ENCODE measurements at places on chromosomes 13 and 19.

GRCh38 chr13:30965380-30965779, 32.9 kb downstream of the TEX26 start:
- DNase-seq, result no peak

DNA sequence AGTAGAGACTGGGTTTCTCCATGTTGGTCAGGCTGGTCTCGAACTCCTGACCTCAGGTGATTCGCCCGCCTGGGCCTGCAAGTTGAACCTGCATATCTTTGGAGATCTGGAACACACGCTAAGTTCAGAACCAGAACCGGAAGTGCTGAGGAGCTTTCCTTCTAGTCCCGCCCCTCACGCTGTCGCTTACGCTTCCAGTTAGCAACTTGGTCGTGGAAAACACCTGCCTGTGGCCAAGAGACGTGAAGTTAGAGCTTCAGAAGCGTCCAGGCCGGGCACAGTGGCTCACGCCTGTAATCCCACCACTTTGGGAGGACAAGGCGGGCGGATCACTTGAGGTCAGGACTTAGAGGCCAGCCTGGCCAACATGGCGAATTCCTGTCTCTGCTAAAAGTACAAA, 15.0 kb upstream of the ZNF57 start:
- DNase-seq, result no peak

GRCh38 chr13:71610876-71611275, 256.1 kb downstream of the DACH1 start:
- no peak for DNase-seq

GRCh38 chr19:12828494-12828893, 5.9 kb downstream of the RTBDN start:
- DNase-seq, result no peak

GRCh38 chr13:114241918-114242317, 7.2 kb downstream of the CDC16 start:
- DNase-seq, result no peak

DNA sequence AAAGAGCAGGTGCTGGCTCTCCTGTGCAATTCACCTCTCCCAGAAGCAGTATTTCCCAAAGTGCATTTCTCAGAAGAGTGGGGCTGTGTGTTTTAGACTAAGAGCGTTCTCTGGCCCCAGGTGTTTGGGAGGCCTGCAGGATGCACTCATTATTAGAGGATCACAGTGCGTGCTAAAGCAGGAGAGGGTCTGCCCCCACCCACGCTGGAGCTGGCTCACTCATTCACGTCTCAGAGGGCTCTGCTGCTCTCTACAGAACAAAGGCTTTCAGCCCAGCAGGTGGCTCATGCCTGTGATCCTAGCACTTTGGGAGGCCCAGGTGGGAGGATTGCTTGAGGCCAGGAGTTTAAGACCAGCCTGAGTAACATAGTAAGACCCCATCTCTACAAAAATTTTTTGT, 756.7 kb downstream of the UQCRFS1 start:
- no peak for DNase-seq

- no peak for DNase-seq
Measured at GRCh38 chr19:43460362-43461016, 4.9 kb downstream of the LYPD3 start.

DNA sequence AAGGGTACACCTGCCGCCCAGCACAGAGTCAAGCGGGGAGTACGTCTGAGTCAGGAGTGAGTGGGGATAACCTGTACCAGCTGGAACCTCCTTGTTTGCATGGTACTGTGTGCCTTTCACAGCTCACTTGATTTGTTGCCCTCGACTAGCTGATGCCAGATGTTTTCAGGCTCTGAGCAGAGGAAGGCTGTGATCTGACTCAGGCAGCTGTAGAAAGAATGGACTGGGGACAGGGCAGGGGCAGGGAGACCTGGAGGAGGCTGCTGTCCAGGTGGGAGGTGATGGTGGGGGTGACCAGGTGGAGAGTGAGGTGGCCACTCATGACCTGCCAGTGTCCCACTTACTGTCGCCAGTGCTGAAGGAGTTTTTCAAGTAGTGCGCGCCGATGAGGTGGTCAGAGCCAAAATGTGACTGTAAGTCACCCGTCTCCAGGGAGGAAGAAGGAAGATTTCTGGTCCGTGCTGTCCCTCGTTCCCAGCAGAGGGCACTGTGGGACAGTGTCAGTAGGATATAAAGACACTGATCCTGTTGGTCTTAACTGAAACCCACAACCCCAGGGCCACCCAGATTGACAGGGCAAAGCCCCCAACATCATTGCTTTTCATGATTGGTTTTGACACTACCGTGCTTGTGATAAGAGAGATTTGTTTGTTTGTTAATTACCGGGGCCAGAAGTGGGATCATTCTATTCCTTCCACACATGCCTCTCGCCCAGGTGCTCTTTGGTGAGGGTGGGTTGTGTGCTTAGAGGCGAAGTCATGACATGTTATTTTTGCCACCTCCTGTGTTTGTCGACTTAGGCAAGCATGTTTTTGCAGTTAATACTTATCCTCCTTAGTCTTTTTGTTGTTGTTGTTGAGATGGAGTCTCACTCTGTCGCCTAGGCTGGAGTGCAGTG, 128.4 kb downstream of the DPF1 start:
- DNase-seq, result peak; percentile 26

- no peak for DNase-seq
Measured at GRCh38 chr13:100951016-100951415, 276.4 kb upstream of the TMTC4 start.

DNA sequence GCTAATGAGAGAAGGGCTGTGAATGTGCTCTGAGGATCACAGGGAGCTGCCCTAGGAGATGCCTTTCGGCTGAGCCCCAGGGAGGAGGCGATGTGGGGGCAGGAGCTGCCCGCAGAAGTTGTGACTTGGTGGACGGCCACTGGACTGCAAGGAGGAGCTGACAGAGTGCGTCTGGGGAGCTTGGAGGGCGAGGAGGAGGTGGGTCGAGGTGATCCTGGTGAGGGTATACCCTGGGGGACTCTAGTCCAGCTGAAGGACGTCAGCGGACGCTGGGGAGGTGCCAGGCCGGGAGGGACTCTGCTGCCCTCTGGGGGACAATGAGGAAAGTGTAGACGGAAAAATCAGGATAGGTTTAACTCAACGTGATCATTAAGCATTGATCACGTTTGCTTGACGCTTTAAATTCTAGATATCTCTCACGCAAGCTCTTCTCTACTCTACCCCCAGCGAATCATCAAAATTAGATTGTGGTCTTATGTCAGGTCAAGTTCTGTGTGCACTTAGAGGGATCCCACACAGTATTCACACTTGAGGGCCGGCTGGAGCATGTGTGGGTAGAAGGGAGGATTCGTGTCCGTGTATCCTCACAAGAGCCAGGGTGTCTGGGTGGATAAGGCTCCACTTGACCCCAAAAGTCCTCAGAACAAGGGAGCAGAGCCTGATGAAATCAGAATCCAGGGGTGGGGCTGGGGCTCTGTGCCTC, 3.3 kb upstream of the CEACAM7 start:
- DNase-seq, result no peak

DNA sequence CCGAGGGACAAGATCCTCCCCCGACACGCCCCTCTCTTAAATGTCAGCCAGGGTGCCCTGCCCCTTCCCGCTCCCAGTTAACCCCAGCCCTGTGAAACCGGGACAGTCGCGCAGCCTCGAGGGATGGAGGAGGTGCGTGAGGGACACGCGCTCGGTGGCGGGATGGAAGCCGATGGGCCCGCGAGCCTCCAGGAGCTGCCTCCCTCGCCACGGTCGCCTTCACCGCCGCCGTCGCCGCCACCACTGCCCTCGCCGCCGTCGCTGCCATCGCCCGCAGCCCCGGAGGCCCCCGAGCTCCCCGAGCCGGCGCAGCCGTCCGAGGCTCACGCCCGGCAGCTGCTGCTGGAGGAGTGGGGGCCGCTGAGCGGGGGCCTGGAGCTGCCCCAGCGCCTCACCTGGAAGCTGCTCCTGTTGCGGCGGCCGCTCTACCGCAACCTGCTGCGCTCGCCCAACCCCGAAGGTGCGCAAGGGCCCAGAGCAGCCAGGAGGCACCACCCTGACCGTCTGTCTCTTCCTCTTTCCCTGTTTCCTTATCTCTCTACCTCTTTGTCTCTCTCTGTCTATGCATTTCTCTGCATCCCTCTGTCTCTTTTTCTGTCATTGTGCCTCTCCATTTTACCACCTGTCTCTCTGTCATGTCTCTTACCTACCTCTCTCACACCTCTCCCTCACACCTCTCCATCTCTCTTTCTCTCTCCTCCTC, at the start of gene NCCRP1:
Gene NCCRP1 (plus strand): TSS at position 105 of the 703 bp plus-strand sequence. CDS start 19 bp downstream, at position 124.
- DNase-seq, result no peak

- no peak for DNase-seq
Measured at GRCh38 chr19:38073841-38074685, 150.0 kb downstream of the DPF1 start.

GRCh38 chr19:11337080-11337479, 2.4 kb downstream of the RAB3D start:
- no peak for DNase-seq

DNA sequence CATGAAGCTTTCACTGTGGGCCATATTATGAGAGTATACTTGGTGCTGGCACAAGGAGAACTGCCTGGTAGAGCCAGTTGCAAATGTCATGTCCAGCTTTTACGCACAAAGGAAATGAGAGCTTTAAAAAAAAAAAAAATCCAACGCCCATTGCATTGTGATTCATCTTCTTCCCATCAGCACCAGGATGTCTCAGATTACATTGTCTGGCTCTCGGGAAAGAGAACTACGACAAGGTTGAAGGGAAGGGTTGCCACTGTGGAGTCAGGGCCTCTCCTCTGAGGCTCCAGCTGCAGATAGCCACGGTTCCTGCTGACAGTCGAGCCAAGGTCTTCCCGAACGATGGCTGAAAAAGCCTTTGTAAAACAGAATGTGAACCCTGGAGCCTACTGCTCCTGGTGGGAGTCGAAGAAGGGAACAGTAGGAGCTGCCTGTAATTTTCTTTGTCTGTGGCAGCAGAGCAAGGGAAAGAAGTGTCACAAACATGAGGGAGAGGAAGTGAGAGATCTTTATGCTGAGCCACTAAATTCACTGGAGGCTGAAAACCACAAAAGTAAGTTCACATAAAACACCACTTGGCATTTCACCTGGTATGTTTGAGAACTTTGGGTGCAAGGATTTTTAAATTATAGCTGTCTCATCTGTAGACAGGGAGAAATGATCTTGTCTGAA, 704.7 kb downstream of the DIAPH3 start:
- peak; percentile 69 for DNase-seq

DNA sequence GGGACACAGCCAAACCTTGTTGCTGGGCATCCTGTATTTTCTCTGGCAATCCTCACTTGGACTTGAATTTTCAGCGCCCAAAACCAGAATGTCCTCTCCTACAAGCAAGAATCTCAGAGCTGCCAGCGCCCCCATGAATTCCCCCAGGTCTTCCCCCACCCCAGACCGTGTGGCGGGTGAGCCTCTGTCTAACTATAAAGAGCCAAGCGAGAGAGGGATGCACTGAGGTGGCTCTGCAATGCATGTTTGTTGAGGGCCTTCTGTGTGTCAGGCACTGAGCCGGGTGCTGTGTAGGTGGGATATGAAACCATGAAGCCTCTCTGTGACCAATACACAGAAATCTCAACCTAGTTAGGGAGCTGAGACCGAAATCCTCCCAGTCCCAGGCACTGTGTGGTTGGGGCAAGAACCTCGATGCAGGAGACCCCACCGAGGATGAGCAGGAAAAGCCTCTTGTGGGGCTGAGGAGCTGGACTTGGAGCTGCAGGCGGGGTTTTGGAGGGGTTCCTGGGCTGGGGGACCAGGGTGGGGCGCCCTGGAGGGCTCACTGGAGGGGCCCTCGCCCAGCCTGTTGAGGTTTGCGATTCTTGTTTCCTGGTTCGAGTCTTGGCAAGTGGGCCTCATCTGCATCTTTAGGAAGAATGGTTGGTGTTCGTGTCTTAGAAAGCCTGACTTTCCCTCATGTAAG, 12.4 kb upstream of the PROZ start:
- DNase-seq, result no peak

GRCh38 chr13:79451500-79451962, 29.4 kb upstream of the NDFIP2 start:
- no peak for DNase-seq

GRCh38 chr13:93953841-93954240, 525.6 kb downstream of the DCT start:
- DNase-seq, result no peak

GRCh38 chr19:7225741-7226140, 68.5 kb downstream of the INSR start:
- no peak for DNase-seq

DNA sequence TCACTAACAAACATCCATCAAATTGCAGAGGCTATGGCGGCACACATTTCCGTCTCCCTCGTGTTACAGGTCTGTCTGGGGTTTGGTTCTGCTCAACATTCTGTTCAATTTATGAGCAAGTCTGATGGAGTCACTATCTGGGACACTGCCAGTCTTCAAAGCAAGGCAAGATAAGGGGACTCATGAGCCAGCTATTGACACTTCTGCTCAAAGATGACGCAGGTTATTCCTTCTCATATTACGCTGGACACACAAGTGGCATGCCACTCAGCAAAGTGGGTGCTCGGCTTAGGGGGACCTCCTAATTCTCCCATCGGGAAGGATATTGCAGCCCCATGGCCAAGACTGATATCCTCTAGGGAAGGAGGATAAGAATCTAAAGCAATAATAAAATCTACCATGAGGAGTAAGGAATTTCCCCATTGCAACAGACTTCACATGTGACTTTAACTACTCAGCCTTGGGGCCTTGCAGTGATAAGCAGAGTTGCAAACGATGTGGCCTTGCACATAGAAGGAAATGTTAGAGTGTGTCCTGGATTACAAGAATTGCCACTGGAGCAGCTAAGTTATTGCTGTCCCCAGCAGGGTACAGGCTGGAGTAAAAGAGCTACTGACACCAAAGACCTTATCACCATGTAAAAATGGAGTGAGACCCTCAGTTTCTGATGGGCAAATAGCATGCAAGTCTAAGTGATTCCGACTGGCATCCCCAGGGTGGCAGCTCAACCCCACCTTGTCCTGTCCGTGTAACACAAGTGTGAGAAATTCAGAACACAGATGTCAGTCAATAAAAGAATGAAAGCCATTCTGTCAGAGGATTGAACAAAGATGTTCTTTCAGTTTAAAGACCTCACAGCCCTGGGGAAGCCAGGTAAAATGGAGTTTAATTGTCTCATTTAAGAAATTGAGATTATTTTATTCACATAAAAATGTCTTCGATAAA, 306.1 kb downstream of the IRS2 start:
- no peak for DNase-seq

- peak; percentile 20 for DNase-seq
Measured at GRCh38 chr13:42405665-42406390, 133.9 kb downstream of the AKAP11 start.

DNA sequence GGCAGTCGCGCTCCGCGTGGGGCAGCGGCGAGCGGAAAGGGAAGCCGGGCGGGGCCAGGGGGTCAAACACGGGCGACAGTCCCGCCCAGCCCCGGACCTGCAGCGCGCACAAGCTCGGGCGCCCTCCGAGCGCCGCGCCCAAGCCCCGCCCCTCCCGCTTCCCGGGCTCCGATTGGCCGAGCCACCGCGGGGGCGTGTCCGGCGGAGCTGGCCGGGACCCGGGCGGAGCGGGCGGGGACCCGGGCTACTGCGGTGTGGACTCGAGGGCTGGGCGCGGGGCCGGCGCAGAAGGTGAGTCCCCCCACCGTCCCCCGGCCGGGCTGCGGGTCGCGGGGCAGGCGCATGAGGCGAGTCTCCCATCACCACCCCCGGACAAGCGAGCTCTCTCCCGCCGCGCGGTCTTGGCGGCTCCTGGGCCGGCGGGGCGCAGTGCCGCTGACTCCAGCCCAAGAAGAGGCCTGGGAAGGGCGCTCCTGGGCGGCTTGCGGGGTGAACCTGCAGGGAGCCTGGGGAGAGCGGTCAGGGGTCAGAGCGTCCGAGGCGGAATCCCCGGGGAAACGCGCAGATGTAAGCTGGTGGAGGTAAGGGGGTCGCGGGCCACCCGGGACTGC, at the start of gene PLEKHF1:
Gene PLEKHF1 (plus strand): TSS at position 247 of the 611 bp plus-strand sequence. CDS start 8,379 bp downstream, outside the sequence.
- DNase-seq, result no peak
